PC-9 (cell line): ENCODE measurements at places on chromosomes 3 and 15. TPM values are rescaled to one million over a fixed set of nuclear protein-coding genes. Genes with fewer than 3 reads are reported as not detected.

DNA sequence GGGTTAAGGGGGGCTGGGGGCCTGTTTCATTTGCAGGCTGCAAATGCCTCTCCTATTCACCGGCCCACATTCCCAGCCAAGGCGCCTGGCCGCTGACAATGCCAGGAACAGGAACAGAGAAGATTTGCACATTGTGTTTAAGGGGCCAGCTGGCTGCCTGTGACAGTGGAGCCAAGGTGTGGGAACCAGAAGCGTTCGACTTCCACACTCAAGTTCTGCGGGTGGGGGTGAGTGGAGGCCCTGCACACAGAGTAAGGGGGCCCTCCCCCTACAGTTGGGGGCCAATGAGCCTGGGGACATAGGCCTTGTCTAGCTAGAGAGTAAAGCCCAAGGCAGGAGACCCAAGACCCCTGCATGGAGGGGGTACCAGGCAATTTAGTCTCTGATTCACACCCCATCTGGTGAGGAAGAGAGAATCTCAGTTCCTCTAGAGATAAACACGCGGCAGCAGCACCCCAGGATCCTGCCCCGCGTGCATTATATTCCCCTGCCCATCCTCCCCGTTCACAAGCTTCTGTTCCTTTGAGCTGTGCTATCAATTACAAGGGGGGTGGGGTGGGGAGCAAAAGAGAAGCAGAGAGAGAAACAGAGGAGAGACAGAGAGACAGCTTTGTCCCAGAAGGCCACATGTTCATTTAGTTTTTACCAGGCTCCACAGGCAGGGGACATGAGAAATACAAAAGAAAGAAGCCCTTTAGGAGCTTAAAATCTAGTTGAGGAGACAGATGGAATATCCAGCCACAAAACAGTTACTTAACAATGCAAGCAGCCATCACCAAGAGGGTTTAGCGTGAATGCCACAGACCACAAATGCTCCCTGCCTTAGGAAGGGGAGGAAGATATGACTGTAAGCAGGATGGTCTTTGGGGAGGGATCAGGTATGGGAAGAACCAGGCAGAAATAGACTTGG lies 9.2 kb downstream of the IGDCC3 start:
- no peaks in the 10 kb centered on the region for H3K27me3 ChIP-seq
- H3K27ac ChIP-seq: no peak overlapping the region
- peaks cover 47% of the 10 kb centered on the region for H3K4me1 ChIP-seq
- no peak overlapping the region for H3K4me3 ChIP-seq
- no peak for DNase-seq

DNA sequence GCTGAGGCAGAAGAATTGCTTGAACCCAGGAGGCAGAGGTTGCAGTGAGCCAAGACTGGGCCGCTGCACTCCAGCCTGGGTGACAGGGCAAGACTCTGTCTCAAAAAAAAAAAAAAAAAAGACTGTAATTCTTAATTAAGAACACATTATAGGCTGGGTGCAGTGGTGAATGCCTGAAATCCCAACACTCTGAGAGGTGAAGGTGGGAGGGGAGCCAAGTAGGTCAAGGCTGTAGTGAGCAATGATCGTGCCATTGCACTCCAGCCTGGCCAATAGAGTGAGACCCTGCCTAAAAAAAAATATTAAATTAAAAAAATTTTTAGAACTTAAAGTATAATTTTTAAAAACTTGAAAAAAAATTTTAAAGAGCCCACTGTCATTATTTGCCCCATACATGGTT lies 13.4 kb upstream of the ARPIN start:
- H3K36me3 ChIP-seq: no peaks in the 10 kb centered on the region
- H3K4me1 ChIP-seq: no peaks in the 10 kb centered on the region
- H3K4me3 ChIP-seq: no peak overlapping the region
- no peaks in the 10 kb centered on the region for H3K27me3 ChIP-seq
- DNase-seq: no peak
- no peak overlapping the region for H3K27ac ChIP-seq

DNA sequence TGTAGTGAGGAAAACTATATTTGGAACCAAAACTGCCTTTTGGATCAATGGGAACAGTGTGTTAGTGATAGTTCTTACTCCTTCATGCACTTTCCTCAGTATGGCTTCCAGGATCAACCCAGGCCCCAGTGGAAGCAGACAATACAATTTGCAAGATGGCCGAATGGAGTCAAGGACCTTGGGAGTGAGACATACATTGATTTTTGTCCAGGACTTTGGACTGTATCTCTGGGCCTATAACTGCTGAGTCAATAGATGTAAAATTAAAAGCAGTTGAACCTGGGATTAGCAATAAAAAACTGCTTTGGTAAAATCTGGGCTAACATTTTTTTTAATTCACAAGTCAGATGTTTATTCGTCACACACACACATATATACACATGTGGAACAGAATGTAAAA lies 1.8 kb downstream of the ARRDC4 start:
- peak overlapping the region; percentile 93; the same call in 1 of the 2 replicates for H3K4me3 ChIP-seq
- peaks cover 10% of the 10 kb centered on the region for H3K36me3 ChIP-seq
- H3K27me3 ChIP-seq: no peaks in the 10 kb centered on the region
- H3K27ac ChIP-seq: no peak overlapping the region

- no peaks in the 10 kb centered on the region for H3K27me3 ChIP-seq
- no peaks in the 10 kb centered on the region for H3K36me3 ChIP-seq
- DNase-seq: no peak
- H3K4me3 ChIP-seq: no peak overlapping the region
Measured at GRCh38 chr3:123696808-123697207, 112.0 kb upstream of the HACD2 start.

DNA sequence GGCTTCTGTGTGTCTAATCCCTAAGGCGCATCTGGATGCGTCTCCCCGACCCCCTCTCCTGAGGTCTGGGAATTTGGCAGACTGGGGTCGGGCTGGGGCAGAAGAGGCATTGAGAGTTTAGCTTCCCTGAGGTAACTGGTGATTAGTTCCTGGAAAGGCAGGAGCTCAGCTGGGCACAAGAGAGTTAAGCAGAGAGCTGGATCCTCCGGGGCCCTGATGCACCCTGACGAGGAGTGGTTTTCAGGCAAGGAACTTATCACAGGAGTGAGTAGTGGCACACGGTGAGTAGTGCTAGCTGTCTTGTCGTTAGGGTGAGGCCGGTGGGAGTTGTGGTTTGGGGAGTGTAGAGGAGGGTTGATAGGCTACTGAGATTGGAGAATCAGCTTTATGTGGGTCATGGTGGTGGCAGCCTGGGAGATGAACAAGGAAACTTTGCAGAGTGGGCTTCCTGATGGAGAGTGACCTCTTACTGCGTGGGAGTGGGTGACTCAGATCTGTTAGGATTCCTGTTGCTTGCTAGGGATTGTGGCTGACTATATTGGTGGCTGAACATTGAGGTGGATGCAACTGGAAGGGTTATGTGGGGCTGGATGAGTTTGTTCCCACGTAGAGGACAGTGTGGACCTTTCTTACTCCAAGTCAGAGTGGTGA lies 897 bp downstream of the RAD54L2 start:
- H3K36me3 ChIP-seq: no peaks in the 10 kb centered on the region
- DNase-seq: peak; percentile 8
- peak overlapping the region; percentile 71 for H3K4me3 ChIP-seq
- peaks cover 15% of the 10 kb centered on the region for H3K4me1 ChIP-seq
- H3K27me3 ChIP-seq: no peaks in the 10 kb centered on the region

SLC25A26 gene
- total RNA-seq: 20.8 and 30.1 TPM in 2 replicates

GPR171 gene
- total RNA-seq: not detected in 2 replicates

DNAJC13 gene
- 44.6 and 56.6 TPM in 2 replicates for total RNA-seq

SKOR1 gene
- 0.13 and 0.40 TPM in 2 replicates for total RNA-seq

SQOR gene
- 40.9 and 42.2 TPM in 2 replicates for total RNA-seq

PEX11A gene
- total RNA-seq: 11.7 and 12.8 TPM in 2 replicates

GOLGA6L10 gene
- 2.2 and 2.3 TPM in 2 replicates for total RNA-seq
